Pons (tissue), 1 donor: ENCODE measurements at places on chromosomes 7 and 10.

DNA sequence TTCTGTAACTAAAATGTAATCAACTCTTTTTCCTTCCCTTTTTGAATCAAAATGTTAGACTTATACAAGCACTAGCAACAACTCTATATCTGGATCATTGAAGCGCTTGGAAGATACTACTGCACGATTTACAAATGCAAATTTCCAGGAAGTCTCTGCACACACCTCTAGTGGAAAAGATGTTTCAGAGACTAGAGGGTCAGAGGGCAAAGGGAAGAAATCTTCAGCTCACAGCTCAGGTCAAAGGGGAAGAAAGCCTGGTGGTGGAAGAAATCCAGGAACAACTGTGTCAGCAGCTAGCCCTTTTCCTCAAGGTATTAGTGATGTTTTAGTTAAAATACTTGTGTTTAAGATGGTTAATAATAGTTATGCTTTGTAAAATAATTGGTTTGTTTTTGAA is 136.4 kb downstream of the MLLT10 start:
- no peak for DNase-seq

- no peak for DNase-seq
These were observed 143.4 kb upstream of the GRB10 start for GRCh38 chr7:50926049-50926448.

GRCh38 chr7:116911801-116912200 is 41.5 kb upstream of the ST7 start:
- no peak for DNase-seq

GRCh38 chr7:32958046-32959025 is 1.1 kb downstream of the FKBP9 start:
- DNase-seq = peak; percentile 66

GRCh38 chr7:39656415-39656814 is 33.0 kb downstream of the RALA start:
- no peak for DNase-seq

DNA sequence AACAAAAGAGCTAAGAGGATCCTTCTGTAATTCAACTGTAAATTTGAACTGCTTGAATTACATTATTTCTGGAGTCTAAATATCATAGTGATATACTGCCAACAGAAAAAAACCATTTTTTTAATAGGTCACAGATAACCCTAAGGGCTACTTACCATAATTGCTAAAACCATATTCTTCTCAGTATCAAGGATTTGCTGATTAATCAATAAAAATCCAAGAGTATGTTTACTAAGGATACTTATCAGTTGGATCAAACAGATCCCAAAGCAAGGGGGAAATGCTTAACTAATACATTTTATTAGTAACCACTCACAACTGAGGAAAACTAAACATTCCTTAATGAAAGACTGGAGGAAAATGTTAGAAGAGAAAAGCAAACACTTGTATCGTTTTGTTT is 166.0 kb downstream of the PIP4K2A start:
- no peak for DNase-seq

GRCh38 chr10:48522011-48522765 is 82.7 kb downstream of the ARHGAP22 start:
- DNase-seq = no peak

- no peak for DNase-seq
These were observed 274.6 kb downstream of the PARD3 start for GRCh38 chr10:34540492-34540891.

DNA sequence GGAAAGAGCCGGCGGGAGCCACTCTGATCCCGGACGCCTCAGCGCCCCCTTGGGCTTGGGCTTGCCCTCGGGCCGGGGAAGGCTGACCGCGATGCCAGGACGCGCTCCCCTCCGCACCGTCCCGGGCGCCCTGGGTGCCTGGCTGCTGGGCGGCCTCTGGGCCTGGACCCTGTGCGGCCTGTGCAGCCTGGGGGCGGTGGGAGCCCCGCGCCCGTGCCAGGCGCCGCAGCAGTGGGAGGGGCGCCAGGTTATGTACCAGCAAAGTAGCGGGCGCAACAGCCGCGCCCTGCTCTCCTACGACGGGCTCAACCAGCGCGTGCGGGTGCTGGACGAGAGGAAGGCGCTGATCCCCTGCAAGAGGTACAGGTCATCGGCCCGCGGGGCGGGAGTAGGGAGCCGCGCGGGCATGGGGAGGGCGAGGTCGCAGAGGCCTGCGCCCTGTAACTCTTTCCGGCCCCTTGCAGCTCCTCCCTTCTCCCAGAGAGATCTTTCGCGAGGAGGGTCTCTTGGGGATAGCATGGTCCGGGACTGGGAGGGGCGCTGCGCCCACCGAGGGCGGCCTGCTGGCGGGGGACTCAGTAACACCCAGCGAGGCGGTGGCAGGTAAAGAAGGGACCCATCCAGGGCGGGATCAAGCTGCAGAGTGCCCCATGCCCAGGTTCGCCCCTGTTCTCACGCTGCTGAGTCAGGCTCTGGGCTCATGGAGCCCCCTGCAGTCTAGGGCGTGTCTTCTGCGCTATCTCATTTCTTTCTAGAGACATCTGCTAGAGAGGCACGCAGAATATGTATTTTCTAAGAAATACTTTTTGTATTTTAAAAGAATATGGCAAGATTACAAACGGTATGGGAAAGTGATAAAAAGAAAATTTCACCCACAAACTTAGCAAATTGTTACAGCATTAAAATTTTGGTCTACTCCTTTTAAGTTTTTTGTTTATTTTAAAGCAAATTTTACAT is 687 bp downstream of the EPDR1 start:
- DNase-seq = no peak

DNA sequence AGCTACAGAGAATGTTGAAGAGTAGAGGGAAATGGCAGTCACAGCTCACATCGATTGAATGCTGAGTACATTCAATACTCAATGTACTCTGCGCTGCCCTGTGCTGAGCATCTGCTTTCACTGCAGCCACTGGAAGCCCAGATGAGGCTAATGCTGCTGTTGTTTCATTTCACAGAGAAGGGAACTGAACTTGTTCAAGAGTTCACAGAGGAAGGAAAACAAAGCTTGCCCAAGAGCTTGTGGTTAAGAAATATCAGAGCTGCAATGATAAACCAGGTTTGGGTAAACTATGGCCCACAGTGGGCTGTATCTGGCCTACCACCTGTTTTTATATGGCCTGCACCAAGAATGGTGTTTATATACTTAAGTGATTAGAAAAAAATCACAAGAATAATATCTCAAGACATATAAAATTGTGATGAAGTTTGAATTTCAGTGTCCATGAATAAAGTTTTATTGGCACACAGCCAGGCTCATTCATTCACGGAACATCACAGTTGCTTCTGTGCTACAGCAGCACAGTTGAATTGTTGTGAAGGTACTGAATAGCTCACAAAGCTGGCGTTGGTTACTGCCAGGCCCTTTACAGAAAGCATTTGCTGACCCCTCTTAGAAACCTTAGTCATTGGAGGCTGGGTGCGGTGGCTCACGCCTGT is 64.1 kb downstream of the CFAP58 start:
- DNase-seq = peak; percentile 4

- DNase-seq = no peak
These were observed 1382.0 kb upstream of the CELF2 start for GRCh38 chr10:9635691-9636090.

- no peak for DNase-seq
These were observed 52.6 kb upstream of the SMNDC1 start for GRCh38 chr10:110357252-110357780.
